Left renal pelvis (tissue), 4 donors: ENCODE measurements at places on chromosomes 3 and 15. TPM values are rescaled to one million over a fixed set of nuclear protein-coding genes. Genes with fewer than 3 reads are reported as not detected.

Gene COL6A6
- polyA plus RNA-seq: 3.5 TPM

- no peak for DNase-seq
Observed at GRCh38 chr3:64303401-64303800, 78.1 kb upstream of the PRICKLE2 start.

DNA sequence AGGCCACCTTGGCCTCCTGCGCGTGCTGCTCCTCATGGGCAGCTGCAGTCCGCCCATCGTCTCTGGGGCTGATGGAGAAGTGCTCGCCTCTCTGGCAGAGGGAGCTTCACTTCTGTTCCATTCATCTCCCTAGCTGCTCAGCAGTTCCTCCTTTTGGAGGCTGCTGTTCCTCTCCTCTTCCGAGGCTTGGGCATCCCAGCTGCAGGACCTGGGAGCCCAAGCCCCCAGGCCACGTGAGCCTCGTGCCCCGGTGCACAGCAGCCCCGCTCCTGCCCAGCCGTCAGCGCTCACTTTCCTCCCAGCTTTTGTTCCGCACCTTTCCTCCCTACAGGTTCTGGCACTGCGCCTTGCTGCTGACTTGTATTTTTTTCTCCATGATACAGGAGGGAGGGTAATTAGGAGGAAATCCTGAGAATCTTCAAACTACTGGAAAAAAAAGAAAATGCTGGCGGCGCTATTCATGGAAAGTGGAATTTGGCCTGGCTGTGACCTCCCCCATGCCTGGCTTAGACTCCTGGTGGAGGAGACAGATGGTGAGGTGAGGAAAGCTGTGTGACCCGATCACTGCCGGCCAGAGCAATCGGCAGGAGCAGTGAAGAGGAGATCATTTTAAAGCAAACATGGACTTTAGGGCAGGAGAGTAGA, 210.1 kb downstream of the CHST2 start:
- no peak for DNase-seq

- no peak for DNase-seq
Observed at GRCh38 chr3:188510366-188510765, 356.4 kb downstream of the LPP start.

DNA sequence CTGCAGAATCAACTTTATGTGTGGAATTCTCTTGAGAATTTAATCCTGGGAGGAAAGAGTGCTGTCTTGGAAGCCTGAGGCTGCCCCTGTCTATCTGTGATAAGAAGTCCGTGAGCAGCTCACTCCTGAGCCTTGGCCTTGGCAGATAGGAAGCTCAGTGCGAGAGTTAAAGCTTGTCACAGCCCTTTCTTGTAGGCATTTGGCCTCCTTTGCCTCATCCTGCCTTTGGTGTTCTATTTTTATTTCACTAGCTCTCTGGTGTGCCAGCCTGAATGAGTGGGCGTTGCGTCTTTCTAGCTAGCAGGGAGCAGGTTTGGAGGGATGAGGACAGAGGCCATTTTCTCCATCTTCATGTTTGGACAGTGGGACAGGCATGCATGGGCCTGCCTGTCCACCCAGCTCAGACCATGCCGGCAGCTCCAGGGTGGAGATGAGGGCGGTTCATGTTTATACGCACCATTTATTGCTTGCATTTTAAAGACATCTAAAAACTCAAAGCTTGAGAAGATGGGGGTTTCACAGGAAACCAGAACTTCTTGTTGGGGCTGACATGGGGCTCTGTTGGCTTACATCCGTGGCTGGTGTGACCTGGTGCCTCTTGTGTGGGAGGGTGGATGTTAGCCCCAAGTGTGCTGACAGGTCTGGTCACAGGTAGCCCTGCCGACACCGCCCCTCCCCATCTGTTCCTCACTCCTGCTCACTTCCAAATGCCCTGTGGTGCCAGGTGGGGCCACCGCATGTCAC, 29.8 kb downstream of the IRAK2 start:
- no peak for DNase-seq

DNA sequence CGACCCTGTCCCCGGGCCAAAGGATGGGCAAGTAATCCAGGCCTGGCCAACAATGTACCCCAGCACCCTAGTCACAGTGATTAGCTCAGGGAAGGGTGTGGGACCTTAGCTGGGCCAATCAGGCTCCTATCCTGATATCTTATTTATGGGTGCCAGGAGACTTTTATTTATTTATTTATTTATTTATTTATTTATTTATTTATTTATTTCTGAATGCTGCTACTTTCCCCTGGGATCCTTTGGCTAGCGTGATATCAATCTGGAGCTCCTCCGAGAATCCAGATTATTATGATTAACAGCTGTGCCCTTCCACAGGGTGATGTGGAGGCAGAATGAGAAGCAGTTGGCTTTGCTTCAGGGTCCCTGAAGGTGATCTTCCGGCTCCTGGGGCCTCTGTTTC, 32.2 kb upstream of the BHLHE40 start:
- no peak for DNase-seq
